ENCODE measurements at places on chromosomes 5 and 9.

DNA sequence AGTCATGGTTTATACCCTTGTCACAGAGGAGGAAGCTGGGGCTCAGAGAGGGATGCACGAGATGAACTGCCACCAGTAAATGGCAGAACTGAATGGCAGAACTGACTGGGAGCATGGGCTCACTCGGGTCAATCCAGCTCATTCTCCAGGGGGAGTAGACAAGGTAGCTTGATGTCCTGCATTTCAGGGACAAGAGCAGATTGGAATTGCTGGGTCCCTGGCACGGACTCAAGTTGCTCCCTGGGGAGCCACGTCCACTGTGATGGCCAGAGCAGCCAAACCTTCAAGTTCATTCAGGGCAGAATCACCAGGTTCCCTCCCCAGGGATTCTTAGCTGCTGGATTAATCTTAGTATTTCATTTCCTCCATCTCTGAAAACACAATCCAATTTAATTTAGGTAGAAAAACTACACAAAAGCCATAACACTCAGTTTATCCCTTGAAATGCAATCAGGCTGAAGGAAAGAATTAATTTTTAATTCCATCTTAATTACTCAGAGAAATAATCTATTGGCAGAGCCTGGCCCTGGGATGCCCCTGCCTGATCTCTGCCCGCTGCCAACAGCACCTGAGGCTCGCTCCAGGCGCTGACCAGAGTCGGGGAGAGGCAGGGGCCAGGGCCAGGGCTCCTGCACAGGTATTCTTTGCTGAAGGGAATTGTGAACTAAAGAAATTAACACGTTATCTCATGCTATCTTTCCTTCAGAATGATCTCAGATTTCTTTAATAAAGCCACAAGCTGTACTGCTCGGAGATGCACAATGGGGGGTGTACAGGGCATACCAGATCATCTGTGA is 42.0 kb upstream of the UNC5A start:
- DNase-seq, result no peak

DNA sequence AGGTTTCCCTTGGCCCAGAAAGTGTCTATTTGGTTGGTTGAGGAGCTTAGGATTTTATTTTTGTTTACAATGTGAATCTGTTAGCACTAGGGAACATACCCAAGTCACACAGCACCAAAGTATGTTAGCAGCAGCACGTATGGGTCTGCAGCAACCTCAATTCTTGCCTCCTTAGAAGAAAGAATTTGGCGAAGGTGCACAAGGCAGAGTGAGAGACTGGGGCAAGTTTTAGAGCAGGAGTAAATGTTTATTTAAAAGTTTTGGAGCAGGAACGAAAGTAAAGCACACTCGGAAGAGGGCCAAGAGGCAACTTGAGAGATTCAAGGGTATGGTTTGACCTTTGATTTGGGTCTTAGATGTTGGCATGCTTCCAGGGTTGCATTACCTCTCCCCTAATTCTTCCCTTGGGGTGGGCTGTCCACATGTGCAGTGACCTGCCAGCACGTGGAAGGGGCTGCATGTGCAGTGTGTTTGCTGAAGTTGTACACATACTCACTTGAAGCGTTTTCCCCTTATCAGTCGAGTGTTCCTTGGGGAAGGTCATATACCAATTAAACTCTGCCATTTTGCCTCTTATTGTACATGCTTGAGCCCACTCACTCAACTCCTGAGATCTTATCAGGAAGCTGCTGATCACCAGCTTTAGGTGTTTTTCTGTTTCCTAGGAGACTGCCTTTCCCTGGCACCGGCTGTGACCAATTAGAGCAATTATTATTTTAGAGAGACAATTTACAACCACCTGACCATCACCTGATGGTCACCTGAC is 64.9 kb upstream of the SHC3 start:
- no peak for DNase-seq

DNA sequence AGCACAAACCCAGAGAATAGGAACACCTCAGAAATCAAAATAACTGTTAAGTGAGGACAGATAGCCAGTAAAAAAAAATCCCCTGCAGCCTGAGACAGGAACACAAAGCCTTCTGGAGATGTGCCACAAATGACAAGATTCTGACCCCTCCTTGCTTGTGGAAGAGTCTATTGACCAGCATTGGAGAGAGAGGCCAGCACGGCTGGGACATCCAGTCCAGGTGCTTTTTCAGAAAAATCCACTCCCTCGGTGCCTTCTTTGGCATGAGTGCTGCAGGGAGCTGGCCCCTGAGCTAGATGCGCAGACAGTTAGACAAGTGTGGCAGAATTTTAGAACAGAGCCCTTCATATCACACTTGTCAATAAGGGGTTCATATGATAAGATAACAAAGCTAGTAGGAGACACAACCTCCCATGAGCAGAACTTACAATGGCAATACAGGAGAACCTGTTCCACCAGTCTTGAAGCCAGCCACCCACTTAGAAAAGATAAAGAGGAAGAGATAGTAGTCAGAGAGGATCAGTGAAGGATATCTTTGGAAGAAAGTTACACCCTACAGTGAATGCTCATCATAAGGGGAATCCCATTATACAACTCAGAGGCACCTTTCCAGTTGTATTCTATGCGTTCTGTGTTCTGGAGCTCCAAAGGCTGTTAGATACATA is 298.4 kb downstream of the TLE1 start:
- no peak for DNase-seq

DNA sequence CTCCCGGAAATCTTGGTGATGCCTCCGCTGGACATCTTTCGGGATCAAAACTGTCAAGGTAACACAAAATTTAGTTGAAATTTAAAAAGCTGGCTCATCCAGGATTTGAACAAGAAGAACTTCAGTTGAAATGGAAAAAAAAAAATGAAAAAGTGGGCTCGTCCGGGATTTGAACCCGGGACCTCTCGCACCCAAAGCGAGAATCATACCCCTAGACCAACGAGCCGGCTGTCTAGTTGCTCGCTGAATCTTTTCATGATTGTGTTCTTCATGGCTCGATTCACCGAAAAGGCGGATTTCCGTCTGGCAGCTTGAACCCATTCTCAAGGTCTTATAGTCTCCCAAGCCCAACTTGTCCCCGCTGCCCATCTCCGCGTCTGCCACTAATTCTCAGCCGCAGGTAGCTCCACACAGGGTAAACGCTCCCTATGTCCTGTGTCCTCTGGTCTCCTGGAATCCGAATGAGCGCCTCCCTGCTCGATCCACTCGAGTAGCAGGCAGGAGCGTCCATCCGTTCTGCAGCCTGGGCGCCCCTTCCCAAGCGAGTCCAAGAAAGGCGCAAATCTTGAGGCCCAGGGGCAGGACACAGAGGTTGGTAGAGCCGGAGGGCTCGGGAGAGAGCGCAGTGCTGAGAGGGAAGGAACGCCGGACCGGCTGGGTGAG is 16.2 kb downstream of the TRIM7 start:
- peak; percentile 55 for DNase-seq

GRCh38 chr9:89590415-89590814 is 14.4 kb upstream of the GADD45G start:
- no peak for DNase-seq

GRCh38 chr5:20615888-20616563 is 628.0 kb upstream of the CDH18 start:
- DNase-seq, result no peak

GRCh38 chr5:132458226-132458560 is 32.4 kb downstream of the IRF1 start:
- DNase-seq, result no peak

DNA sequence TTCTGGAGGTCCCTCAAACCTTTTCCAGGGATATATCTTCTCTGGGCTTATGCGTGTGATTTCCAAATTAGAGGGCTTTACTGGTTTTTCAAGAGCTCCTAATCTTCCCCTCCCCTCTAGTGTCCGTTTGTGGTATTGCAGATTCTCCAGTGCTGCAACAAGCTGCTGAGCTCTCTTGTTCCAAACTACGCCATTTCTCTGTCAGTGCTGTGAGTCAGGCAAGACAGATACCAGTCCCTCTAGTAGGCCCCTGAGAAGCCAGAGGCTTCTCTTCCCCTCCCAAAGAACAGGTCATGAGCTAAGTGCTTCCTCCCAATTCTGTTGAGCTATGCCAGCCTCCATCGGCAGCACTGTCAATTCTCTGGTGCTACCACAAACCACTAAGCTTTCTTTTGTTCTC is 149.5 kb downstream of the FANCC start:
- DNase-seq, result peak; percentile 61

GRCh38 chr9:128065907-128066712 is 1.0 kb downstream of the NAIF1 start:
- no peak for DNase-seq

DNA sequence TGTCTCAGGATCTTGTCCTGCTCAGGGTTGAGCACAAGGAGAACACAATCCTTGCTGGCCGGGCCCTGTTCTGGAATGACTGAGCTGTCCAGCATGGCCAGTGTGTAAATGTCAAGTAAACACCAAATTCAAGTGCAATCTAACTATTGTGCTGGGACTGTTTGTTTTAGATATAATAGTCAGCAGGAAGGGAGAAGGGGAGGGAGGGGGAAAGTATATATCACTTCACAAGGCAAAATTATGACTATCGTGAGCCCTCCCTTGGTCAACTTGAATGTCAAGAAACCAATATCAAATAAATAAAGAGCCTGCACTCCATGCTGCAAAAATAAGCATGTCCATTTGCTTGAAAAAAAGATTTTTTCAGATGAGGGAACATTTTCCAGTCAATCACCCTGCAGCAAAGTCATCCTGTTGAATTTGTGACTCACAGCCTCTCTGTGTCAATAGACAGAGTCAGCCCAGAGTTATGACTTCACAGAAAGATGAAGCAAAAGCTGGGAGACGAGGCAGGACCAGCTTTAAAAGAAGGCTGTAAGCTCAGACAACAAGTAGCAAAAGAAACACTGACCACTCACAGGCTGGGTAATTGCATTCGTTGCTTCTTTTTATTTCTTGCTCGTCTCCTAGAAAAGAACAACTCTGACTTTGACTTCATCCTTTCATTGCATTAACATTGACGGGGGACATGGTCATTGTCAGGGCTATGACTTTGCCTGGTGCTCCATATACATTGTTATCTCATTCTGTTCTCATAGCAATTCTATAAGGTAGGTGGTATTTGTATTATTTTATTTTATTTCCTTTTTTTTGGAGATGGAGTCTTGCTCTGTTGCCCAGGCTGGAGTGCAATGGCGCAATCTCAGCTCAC is 15.3 kb upstream of the KLF4 start:
- DNase-seq, result no peak

DNA sequence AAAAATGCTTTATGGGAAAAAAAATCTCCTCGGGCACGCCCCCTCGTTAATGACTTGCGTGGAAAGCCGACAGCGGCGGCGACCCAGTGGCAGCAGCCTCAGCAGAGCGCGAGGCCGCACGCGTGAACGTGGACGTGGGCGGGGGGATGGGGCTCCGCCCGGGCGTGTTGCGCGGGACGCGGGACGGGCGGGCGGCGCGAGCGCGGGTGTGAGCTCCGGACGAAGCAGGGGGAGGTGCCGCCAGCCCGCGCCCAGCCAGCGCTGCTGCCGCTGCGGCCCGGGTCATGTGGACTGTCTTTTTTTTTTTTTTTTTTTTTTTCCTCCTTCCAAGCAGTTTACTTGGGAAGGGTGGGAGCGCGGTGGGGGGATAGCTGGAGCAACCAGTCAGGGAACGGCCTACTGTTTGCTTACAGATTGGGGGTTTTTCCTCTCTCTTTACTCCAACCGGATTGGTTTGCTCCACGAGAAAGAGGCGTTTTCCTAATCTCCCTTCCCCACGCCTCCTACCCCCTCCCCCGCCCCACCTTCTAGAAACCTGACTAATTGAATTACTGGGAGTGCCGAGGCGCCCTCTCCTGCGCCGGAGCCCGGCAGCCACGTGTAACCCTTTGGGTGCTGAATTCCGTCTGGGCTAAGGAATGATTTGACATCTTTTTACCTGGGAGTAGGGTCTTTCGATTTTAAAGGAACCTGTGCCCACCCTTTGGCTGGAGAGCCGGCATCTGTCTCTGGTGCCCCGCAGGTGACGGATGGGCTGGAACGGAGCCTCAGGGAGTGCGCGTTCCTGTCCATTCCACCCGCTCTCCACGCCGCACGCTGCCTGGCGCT is 1.7 kb upstream of the EFNA5 start:
- peak; percentile 80 for DNase-seq

DNA sequence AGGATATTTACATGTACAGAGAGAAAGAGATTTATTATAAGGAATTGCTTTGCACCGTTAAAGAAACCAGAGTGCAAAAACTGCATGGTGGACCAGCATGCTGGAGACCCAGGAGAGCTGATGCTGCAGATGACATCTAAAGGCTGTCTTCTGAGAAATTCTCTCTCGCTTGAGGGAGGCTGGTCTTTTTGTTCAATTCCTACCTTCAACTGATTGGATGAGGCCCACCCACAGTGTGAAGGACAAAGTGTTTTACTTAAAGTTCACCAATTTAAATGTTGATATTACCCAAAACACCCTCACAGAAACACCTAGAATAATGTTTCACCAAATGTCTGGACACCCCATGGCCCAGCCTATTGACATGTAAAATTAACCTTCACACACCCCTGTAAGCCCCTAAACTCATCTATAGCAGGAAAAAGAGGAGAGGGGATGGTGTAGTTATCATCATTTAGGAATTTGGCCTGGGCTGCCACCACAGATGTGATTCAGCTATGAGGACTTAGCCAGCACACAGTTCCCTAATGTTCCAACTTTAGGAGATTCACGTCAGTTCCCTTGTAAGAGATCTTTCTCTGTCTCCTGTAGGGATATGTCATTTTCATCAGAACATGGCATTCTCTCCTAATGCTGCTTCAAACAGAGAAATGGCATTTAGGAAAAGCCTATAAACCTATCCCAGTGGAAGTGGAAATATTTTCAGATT is 358.2 kb upstream of the TLE4 start:
- no peak for DNase-seq

DNA sequence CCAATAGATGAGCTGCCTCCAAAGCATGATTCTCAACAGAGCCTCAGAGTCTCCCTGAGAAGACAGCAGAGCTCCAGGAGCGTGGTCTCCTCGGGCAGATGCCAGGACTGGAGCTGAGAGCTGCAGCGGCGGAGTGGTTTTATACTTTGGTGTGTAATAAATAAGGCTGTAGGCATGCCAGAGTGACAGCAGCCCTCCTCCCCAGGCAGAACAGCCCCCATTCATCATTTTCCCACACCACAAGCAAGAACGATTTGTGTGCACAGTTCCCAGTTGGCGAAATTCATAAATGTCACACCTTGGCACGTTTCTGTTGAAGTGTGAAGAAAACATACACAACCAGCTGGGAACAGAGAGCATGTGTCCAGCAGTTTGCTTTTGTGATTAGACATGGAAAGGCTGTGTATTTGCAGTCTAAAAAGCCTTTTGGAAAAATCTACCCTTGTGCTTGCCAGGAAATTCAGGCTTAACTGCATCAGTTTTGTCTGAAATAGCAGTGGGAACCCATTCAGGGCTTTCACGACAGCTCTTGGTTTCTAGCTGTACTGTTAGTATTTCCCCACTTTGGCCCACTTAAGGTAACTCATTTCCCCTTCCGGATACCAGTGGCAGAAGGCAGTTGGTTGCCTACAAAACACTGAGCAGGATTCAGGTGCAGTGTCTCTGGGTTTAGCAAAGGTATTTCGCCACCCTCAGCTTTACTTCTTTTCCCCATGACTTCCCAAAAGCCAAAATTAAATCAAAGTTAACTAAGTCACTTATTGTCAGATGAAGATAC is at the start of gene C1QTNF3:
Gene C1QTNF3 (minus strand): TSS at position 115 of the 778 bp plus-strand sequence. CDS start 88 bp downstream, at position 27.
- no peak for DNase-seq

GRCh38 chr5:180637962-180638680 is 11.3 kb downstream of the FLT4 start:
- no peak for DNase-seq

GRCh38 chr5:124444147-124444775 is 302.2 kb downstream of the ZNF608 start:
- no peak for DNase-seq
